ENCODE measurements at places on chromosomes 11 and 22.

DNA sequence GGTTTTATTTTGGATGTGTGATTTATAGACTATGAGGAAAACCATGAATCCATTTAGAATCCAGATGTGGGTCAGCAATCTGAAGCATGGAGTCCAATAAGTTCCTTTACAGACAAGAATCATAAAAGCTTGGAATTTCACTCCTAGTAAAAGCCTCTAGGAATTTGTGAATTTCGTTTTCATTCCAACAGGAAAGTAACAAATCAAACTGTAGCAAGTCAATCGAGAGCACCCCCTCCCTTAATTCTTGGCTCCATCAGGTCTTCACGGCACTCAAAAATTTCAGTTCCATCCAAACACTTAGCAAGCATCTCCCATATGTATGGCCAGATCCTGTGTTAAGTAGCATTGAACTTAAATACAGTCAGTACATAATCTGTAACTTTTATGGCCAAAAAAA, 143.6 kb upstream of the POU2AF2 start:
- DNase-seq: no peak

DNA sequence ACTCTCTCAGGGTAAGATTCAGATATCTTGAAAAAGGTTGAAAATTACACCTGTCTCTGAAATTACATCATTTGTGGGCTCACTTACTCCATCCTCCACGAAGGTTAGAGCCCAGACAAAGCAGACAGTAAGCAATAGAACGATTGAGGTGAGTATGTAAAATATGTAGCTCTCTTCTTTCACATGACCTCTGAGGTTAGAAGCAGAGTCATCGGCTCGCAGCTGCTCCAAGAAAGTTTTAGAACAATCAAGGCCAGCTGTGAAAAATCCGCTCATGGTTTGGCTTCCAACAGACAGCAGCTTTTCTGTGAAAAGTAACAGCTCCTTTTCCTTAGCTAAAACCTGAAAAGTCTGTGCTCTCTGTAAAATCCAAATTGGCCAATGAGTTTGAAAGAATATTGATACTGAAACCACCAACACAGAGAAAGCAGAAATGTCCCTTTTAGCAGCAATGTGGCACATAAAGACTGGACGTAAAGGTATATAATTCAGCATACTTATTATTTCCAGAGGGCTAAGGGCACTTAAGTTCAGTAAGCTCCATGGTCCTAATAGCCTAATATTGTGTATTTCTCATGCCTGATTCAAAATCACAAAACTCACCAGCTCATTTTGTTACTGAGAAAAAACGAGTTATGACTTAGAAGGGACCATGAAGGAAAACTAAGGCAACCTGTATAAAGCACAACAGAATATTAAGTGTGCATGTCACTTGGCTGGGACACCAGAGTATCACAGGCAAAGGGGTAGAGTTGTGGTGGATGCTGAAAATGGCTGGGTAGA, 78.2 kb downstream of the FAM76B start:
- no peak for DNase-seq

DNA sequence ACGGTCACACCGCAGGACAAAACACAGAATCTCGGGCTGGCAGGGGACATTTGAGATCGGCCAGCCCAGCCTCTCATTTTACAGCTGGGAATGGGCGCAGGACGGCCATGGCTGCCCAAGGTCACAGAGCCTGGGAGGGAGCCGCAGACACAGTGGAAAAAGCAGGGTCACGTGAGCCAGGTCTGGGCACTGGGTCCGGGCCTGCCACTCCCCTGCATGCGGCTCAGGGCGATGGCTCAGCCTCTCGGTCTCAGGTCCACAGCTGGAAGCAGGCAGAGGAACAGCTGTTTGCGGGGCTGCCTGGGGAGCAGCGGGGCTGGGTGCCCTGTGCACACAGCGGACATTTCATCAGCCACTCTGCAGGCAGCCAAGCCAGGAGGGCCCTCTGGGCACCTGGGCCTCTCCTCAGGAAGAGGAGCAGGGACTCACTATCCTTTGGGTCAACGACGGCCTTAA, 10.4 kb upstream of the PPARA start:
- DNase-seq: no peak

DNA sequence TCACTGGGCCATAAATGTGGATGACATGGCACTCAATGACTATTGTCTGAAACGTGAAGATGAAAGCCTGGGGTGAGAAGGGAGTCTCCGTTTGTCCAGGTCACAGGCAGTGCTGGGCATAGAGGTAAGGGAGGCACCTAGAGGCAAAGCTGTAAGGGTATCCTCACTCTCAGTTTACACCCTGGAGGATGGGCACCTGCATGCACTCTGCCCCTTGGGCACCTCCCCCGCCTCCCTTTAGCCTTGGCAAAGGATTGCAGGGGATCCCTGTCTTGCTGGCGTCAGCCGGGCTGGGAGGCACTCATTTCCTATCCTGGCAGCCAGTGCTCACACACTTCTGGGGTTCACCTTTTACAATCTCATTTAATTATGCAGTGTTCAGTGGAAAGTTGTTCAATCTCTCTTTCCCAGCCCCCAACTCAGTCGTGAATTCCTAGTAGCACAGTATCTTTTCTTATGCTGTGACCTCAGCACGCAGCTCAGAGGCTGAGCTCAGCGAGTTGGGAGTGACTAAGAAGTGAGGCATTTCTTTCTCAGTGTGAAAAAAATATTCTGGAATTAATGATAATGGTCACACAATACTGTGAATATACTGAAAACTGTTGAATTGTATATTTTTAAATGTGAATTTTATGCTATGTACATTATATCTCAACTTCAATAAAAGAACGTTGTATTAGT, 866.6 kb downstream of the BRD1 start:
- no peak for DNase-seq

GRCh38 chr11:132784441-132784840, 747.9 kb downstream of the OPCML start:
- DNase-seq: no peak

GRCh38 chr11:12110201-12110713, at the start of gene MICAL2:
MICAL2 (plus strand) TSS chr11:12110590; CDS start chr11:12162156, 51,566 bp downstream.
- peak; percentile 81 for DNase-seq

- peak; percentile 65 for DNase-seq
Observed at GRCh38 chr11:47161134-47161854, 15.4 kb downstream of the ARFGAP2 start.

GRCh38 chr22:32720924-32721323, 80.6 kb upstream of the TIMP3 start:
- DNase-seq: no peak

Measured in kidney glomerular epithelial cell (primary cell).